ENCODE measurements at places on chromosomes 3 and 15.

DNA sequence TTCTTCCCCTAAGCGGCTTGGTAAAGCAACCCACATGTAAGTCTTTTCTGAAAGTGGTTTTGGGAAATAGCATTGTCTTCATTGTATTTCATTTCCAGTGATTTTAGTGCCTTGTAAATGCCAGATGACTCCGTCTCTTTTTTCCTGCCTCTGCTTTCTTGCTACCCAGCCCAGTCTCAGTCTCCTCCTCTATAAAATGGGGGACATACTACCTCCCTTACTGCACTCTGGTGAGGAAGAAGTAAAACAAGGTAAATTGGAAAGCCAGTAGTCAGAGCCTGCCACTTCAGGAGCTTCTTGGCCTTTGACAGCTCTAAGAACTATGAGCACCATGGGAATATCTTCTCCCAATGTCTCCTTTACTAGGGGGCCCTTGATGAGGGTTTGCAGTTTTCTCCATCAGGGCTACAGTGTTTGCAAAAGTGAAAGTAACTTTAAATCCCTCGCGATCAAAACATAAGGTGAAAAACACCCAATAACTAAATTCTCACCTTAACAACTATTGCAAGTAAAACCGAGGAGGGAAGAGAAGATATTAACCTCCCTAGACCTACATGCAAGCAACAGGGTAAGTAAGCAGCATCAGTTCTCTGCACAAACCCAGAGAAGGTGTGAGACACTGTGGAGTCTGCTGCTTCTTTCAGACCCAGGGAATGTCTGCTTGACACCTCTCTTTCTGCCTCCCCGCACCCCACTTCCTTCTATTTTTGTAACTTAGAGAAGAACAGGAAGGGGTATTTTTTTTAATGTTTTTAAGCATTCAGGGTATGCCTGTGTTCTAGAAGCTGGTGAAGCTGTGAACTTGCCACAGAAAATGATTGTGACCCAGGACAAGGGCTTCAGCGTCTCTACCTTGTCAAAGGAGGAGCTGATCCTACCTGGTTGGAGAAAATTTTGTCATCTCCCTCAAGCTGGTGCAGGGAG lies 159.1 kb upstream of the EOMES start:
- no peak for DNase-seq

GRCh38 chr15:23860290-23861245 lies 173.5 kb upstream of the NDN start:
- no peak for DNase-seq

DNA sequence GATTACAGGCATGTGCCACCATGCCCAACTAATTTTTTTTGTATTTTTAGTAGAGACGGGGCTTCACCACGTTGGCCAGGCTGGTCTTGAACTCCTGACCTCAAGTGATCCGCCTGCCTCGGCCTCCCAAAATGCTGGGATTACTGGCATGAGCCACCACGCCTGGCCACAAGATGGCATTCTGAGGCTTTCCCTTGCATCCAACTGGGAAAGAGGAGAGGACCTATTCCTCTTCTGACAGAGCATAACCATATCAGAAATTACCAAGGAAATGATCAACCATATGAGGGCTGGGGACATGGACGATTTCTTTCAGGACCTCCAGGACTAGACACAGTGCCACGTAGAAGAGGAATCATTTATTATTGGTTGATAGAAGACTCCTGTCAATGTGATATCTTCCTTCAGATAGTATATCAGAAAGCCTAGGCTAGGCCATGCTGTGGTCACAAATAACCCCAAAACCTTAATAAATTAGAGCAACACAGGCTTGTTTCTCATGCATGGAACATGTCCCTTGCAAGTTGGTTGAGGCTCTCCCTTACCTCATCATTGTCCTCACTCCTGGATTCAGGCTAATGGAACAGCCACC lies 372.3 kb upstream of the IL12A start:
- no peak for DNase-seq

DNA sequence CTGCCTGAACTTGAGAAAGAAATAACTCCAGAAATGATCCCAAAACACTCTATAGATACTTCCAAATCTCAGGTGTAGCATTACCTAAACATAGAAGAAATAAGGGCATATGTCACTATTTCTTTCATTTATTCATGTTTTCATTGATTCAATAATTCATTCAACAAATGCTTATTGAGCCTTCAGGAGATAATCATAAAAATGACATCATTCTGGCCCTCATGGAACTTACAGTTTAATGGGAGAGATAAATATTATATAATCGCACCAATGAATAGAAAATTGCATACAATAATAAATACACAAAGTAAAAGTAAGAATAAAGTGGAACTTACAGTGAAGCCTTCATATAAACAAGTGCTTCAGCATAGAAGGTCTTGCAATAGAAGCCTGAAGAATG lies 58.1 kb upstream of the NR2F2 start:
- no peak for DNase-seq

DNA sequence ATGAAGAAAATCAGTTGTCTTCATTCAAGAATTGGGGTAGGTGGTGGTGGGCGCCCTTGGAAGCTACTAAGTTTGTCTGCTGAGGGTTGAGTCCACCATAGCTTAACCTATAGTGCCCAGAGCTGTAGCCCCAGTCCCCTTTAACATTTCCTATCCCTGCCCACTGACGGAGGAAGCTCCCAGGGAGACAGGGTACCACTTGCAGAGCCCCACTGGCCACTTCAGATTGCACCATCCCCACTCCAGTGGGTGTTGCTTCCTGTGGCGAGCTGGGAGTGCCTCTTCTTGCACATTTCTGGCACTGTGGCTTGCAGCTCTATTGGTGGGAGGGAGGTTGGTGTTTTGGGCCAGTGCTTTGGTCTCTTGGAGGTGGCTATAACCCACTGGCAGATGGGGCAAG lies 2.7 kb downstream of the PXYLP1 start:
- DNase-seq: no peak

DNA sequence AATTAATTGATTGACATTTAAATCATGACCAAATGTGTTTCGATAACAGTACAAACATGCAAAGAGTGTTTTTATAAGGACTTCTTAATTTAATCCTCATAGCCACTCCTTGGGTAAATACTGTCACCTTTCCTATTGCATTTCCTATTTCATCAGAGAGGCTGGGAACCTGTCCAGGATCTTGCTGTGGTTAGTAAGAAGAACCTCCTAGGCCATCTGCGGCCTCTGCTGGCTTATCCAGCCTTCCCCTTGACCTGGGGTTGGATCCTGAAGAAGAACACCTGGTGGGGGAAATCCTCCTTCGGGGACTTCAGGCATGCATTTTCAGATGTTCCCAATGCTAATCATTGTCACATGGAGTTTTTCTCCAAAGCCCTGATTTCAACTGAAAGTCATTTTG lies 25.5 kb downstream of the GLDN start:
- no peak for DNase-seq

- no peak for DNase-seq
Observed at GRCh38 chr15:28122038-28122949, 23.2 kb upstream of the OCA2 start.

DNA sequence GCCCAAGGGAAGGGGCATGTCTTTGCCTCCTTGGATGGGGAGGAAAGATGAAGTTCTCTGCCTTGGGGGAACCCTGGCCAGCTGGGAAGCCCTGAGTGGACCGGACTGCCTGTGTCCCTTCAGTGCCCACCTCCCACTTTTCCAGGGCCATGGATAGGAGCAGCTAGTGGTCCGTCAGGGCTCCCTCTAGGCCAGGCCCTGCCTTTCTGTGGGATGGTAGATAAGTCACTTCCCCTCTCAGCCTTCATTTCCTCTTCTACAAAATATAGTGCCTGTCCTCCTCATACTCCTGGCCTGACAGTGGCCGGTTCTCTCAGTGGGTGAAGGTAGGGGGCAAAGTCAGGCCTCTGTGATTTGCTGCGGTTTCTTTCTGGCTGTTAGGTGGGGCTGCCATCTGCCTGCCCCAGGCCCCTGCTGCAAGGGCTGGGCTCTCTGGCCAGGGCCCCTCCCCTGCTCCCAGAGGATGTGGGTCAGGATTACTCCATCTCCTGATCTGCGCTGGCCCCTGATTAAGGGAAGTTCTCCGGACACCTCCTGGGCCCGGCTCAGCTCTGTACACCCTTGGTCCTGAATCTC lies 1.4 kb downstream of the PLEKHO2 start:
- no peak for DNase-seq

GRCh38 chr15:64985366-64986033 lies 4.2 kb downstream of the SPG21 start:
- no peak for DNase-seq

DNA sequence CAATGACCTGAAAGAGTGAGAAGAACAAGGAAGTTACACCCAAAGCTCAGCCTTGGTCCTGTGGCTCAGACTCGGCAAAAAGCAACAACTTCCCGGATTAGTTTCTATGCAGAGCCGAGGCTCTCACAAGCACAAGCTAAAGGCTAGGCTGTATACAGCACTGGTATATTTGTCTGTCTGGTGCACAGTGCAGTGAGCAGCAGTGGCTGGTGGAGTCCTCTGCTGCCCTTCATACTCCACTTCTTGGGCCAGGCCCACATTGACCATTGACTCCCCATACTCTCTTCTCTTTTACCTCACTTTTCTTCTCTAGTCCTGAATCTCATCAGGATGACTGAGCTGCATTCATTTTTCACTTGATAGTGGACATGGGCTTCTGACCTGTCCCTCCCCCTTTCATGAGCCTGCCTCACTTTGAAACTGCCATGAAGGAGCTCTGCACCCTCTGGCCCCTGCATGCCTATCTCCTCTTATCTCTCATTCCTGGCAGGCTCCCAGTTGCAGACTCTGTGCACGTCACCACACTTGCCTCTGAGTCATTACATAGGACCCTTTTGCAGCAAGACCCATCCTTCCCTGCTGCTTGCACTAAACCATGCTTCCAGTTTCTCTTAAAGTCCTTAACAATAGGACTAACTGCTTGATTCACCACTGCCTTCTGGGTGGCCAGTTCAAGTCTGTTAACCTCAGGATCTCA lies 379.3 kb downstream of the NTRK3 start:
- no peak for DNase-seq

DNA sequence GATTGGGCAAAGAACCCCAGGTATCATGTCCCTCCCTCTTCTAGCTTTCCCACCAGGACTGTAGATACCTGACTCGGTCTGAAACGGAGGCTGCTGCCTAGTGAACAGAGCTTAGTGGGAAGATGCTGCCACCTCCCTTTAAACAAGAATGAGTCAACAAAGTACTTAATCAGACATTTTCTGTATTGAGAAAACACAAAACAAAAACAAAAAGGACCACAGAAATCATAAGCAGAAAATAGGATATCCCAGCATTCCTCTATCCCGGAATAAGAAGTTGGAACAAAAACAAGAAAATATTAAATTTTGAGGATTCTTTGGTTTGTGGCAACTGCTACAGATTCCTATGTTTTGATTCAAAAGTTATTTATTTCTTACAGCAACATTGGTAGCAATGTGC lies 51.7 kb upstream of the COL8A1 start:
- no peak for DNase-seq

GRCh38 chr3:17132286-17133115 lies 247.7 kb downstream of the PLCL2 start:
- DNase-seq: no peak
